ENCODE measurements at places on chromosomes 12 and 14.

GRCh38 chr12:104906695-104907094 lies 51.4 kb downstream of the SLC41A2 start:
- no peak for DNase-seq

DNA sequence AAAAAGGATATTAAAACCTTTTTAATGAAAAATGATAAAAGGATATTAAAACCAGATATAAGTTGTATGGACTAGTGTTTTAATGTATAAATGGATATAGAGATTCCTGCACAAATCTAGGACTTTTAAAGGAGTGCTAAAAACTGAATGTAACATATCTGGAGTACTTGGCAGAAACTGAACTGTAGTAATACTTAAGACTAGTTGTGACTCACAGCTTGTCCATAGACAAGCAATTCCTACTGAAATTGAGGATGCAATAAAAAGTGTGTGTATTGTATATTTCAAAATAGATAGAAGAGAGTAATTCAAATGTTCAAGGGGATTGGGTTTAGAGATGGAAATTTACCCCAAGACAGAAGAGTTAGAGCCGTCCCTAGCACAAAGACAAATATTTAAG lies 59.6 kb downstream of the FBXO33 start:
- DNase-seq = no peak

GRCh38 chr12:76176940-76177339 lies 92.5 kb upstream of the NAP1L1 start:
- no peak for DNase-seq

DNA sequence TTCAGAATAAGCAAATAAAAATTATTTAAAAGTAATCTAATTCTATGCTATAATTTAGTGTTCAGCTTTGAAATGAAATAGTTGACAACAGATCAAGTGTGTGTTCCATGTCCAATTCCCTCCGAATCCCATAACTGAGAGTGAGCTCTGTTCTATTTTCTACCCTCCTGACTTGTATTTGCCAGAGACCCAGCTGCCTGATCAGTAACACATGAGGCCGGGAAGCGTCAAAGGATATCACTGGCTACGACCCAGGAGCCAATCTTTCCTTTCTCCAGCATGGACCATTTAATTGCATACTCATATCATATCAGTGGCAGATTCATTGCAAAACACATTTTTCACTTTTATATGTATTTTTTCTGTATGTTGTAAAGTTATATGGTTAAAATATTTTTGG lies 108.8 kb upstream of the TSPAN8 start:
- no peak for DNase-seq

- DNase-seq = no peak
Observed at GRCh38 chr14:81594012-81594411, 60.4 kb upstream of the SEL1L start.

GRCh38 chr12:3361146-3361545 lies 129.9 kb upstream of the PRMT8 start:
- DNase-seq = no peak

DNA sequence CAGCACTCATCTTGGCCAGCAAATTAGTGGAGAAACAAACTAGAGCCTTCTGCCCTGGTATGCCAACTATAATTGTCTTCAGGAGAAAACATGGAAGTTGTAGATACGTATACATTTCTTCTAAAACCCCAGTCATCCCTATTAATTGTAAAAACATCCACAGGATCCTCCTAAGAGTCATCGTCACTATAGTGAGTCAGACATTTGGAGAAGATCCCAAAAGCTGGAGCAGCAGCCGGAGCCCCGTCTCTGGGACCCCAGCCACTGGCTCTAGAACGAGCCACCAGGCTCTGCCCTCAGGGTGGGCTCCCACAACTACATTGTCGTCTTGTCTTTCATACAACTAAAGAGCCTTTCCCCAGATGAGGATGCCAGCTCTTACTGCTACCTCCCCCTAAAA lies 15.5 kb downstream of the PRKAB1 start:
- no peak for DNase-seq
